Epithelial cell of proximal tubule (primary cell): ENCODE measurements at places on chromosomes 7 and 10.

- no peak for DNase-seq
These were observed 124.9 kb downstream of the LRMDA start for GRCh38 chr10:75556320-75556719.

GRCh38 chr10:106935978-106936451 is 228.5 kb downstream of the SORCS1 start:
- DNase-seq = no peak

- no peak for DNase-seq
These were observed 426.5 kb downstream of the RPS24 start for GRCh38 chr10:78460204-78460603.

GRCh38 chr10:5930272-5930671 is 40.2 kb downstream of the FBH1 start:
- no peak for DNase-seq

GRCh38 chr7:137110535-137110934 is 233.0 kb downstream of the PTN start:
- DNase-seq = no peak

DNA sequence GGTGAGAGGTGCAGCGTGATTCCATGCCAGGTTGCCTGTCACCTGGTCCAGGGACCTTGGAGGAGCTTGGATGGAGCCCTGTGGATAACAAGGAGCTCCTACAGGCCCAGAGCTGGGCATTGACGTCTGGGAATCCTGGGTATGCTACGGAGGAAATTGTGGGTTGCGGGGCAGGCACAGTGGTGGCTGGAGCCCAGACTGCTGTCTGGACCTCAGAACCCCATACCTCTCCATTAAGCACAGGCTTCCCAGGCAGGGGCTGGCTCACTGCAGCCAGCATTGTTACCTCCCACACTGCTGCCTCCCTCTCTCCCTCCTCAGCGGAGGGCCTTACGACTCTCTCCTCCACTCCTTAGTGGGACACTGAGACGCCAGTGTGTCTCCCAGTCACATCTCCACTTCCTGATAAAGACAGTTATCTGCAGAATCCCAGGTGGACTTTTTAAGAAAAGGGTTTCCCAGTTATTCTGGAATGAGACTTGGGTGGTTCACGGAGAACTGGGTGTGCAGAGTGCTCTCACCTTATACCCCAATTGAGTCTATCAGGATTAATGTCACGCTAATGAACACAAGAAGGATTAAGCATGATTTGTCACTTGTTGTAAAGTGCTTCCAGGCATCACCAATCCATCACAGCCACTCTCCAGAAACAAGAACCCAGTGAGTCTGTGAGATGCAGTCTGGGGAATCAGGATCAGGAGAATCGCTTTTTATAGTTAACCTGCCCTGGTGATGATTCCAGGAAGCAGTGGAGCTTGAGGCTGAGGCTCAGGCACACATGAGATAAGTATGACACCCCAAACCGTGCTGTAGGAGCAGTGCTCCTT is 309.4 kb downstream of the RPS24 start:
- no peak for DNase-seq

DNA sequence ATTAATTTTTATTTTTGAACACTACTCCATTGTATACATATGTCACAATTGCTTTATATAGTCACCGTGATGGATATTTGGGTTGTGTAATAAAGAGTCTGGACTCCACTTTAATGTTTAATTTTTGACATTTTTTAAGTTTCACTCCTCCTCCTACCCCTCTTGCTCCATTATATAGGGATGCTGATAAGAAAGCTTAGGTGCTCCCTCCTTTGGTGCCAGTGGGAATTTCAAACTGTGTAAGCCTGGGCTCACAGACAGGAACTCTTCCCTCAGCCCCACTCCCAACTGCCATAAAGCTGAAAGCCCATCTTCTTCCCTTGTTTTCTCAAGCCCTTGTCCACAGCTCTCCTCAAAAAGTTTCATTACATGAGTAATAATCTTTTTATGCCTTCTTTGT is 47.6 kb downstream of the TWIST1 start:
- no peak for DNase-seq

DNA sequence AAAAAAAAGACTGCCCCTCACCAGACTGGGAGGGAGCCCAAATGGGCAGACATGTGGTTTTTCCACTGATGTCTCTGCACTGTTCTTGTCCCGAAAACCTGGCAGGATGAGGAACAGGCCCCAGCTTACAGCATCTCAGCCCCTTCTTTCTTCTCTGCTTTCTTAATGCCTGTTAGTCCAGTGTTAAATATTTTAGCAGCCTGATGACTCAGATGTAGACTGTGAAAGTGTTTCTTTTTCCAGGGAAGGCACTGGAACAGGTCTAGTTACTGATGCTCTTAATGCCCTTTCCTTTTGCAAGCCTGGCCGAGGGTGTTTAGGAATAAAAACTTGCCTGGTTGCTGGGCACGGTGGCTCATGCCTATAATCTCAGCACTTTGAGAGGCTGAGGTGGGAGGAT is 107.7 kb downstream of the TACC2 start:
- no peak for DNase-seq

DNA sequence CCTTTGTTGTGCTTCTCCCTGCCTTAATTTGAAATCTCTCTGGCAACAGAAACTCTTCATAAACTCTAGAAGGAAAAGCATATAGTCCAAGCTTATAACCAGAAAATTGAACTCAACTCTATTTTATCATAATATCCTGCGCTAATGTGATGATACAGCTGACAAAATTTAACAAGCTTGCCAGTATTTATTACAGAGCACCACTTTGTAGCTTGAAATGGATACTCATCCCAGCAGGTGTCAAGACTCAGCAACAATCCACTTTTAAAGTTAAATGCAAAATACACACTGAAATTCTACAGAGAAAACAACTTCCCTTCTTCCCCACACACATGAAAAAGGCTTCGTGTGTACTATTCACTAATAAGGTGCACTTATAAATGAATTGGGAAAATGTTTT is 228.9 kb downstream of the AGMO start:
- no peak for DNase-seq

DNA sequence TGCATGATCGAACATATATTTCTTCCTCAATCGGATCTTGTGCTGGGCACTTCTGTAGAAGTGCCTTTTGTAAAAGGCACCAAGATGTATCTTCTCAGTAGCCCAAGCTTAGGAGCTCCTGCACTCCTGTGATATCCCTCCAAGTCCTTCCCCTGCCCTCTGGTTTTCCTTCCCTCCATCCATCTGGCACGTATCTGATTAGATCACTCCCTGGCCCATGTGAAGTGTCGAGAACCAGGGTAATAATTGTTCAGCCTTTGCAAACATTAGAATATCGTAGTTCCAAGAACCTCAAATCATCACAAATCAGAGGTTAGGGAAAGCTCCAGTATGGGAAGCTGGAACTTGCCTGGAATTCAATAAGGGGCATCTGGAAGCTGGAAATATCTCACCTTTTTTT is 221.1 kb upstream of the AUTS2 start:
- DNase-seq = no peak

DNA sequence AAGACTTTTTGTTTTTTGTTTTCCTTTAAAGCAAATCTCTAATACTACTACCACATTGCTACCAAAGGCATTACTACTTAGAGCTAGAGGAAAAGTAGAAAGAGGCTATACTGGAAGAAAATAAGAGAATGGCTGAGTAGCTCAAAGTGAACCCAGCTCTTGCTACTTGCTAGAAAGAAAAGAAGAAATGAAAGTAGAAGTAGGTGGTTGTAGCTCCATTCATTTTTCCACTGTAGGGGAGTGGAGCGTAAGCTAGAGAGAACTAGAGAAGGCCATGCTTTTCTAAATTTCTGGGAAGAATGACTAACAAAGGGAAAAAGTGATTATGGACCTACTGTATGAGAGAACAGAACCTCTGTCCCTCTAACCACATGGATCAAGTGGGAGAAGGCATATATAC is 184.4 kb downstream of the PON1 start:
- no peak for DNase-seq

- no peak for DNase-seq
These were observed 18.4 kb downstream of the AKAP9 start for GRCh38 chr7:91959023-91959422.

DNA sequence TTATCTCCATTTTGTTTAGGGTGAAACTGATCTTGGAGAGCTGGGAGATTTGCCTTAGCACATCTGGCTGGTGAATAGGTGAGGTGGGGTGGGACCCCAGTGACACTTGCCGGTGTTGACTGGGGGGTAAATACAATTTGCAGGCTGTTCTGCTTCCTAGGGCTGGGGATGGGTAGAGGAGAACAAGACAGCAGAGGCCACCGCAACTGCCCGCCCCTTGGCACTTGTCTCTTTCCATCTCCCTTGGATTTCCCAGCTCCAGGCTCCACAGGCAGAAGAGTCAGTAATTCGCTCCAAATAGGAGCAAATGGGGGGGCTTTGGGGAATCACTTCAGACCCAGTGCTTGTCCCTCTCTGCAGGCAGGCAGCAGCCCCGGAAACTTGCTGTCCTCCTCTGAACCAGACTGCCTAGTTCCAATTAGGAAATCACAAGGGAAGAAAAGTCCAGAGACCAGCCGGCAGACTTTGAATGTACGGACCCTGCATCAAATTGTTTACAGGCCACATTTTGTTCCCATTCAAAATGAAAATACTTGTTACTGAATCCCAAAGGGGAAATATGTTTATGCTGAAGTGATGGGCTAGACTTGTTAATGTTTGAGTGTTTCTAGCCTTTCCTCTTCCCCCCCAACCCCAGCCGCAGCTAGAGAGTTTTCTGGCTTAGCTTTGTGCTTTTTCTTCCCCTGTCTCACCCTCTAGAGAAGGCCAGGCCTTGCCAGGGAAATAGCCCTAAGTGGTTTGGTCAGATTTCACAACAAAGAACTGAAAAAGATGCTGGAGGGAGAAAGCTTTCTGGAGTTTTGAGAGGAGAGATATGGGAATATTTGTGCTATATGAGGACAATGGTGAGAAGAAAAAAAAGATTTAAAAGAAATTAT is 10.0 kb upstream of the INPP5F start:
- no peak for DNase-seq
